ENCODE measurements at places on chromosomes 13 and 19. TPM values are rescaled to one million over a fixed set of nuclear protein-coding genes. Genes with fewer than 3 reads are reported as not detected.

GJB2 gene
- not detected for polyA plus RNA-seq

DNA sequence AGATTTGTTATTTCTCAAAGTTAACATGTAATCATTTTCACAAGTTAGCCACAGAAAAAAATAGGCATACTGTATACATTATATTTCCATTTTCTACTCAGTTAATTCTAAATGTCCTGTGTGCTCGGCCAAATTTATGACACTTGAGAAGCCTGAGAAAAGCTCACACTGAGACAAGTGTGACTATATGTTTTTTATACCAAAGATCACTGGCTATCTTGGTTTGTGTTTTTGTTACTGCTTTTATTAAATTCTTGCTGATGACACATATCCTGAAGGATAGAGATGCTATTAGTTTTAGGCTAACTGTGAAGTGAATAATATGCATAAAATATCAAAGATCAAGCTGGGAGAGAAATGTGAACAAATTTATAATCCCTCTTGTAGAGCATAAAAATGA lies 49.3 kb upstream of the IL17D start:
- no peak overlapping the region for H3K4me3 ChIP-seq
- DNase-seq = no peak
- no peaks in the 10 kb centered on the region for H3K4me1 ChIP-seq
- H3K27ac ChIP-seq = no peak overlapping the region
- no peaks in the 10 kb centered on the region for H3K27me3 ChIP-seq
- no peaks in the 10 kb centered on the region for H3K36me3 ChIP-seq

STARD13 gene
- not detected for polyA plus RNA-seq

- no peaks in the 10 kb centered on the region for H3K36me3 ChIP-seq
- no peak overlapping the region for H3K27ac ChIP-seq
- H3K4me1 ChIP-seq = peaks cover 33% of the 10 kb centered on the region
- peak; percentile 19 for DNase-seq
Measured at GRCh38 chr19:3809881-3810707, 23.9 kb upstream of the MATK start.

OSCAR gene
- not detected for polyA plus RNA-seq

POSTN gene
- polyA plus RNA-seq = not detected

GRCh38 chr13:31399690-31400089 lies 199.9 kb downstream of the B3GLCT start:
- H3K4me3 ChIP-seq = no peak overlapping the region
- no peaks in the 10 kb centered on the region for H3K27me3 ChIP-seq
- DNase-seq = no peak
- no peak overlapping the region for H3K27ac ChIP-seq

- H3K27me3 ChIP-seq = no peaks in the 10 kb centered on the region
- no peaks in the 10 kb centered on the region for H3K36me3 ChIP-seq
- H3K4me3 ChIP-seq = no peak within 1 kb of the TSS
- no peak within 1 kb of the TSS for H3K27ac ChIP-seq
Measured at GRCh38 chr19:34480971-34481841, at the start of gene WTIP. WTIP (plus strand) TSS chr19:34481758; CDS start chr19:34481975, 217 bp downstream.

UBE2S gene
- polyA plus RNA-seq = 24.2 TPM

DNA sequence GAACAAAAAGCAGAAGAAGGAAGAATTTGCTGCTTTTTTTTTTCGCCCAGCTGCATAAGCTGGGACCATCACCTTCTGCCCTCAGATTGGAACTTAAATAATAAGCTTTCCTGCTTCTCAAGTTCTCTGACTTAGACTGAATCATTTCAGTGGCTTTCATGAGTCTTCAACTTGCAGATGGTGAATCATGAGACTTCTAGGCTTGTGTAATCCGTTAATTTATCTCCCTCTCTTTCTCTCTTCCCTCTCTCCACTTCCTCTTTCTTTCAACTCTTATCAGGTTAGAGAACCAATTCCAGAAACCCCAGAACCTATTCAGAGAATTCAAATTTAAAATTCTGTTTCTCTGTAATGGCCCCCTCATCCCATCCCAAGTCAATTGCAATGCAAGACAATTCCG lies 1153.7 kb downstream of the PCDH9 start:
- no peaks in the 10 kb centered on the region for H3K27me3 ChIP-seq
- no peak for DNase-seq
- no peaks in the 10 kb centered on the region for H3K36me3 ChIP-seq
- no peak overlapping the region for H3K27ac ChIP-seq
- H3K4me1 ChIP-seq = no peaks in the 10 kb centered on the region
- no peak overlapping the region for H3K4me3 ChIP-seq

DNA sequence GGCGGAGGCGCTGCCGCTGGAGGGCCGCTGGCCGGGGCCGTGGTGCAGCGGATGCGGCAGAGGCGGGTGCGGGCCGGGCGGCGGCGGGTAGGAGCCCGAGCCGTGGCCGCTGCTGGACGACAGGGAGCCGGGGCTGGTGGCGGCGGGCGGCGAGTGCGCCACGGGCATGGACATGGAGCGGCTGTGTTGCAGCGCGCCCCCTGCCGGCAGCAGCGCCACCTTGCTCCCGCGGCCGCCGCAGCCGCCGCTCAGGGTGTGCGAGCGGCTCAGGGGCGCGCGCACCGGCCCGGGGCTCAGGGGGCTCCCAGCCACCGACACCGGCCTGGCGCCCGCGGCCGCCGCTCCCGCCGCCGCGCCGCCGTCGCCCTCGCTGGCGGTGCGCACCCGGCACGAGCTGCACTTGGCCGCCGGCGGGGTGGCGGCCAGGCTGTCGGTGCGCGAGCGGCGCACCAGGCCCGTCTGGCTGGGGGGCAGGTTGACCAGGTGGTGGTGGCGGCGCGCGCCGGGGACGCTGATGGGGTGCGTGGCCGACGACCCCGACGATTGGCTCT lies 1.7 kb downstream of the IRS2 start:
- DNase-seq = peak; percentile 72
- H3K4me1 ChIP-seq = peaks cover 36% of the 10 kb centered on the region
- H3K27me3 ChIP-seq = no peaks in the 10 kb centered on the region
- no peak overlapping the region for H3K27ac ChIP-seq
- H3K36me3 ChIP-seq = no peaks in the 10 kb centered on the region

- no peak overlapping the region for H3K27ac ChIP-seq
- peak; percentile 56 for DNase-seq
Measured at GRCh38 chr19:35509861-35510625, 3.4 kb downstream of the DMKN start.

DNA sequence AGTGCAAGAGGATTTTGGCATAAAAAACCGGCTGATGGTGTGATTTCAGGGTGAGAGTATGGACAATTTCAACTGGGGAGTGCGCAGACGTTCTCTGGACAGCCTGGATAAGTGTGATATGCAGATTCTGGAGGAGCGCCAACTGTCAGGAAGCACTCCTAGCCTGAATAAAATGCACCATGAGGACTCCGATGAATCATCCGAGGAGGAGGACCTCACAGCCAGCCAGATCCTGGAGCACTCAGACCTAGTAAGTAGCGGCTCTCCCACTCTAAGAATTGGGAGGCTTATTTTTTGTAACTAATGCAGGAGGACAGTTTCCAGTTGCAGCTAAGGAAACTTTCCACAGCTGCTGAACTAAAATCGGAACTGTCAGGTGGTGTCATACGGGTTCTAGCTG lies 53.6 kb downstream of the ZAR1L start:
- H3K27ac ChIP-seq = no peak overlapping the region
- H3K4me1 ChIP-seq = no peaks in the 10 kb centered on the region
- H3K36me3 ChIP-seq = no peaks in the 10 kb centered on the region
- H3K4me3 ChIP-seq = no peak overlapping the region
- DNase-seq = no peak
- no peaks in the 10 kb centered on the region for H3K27me3 ChIP-seq

DNA sequence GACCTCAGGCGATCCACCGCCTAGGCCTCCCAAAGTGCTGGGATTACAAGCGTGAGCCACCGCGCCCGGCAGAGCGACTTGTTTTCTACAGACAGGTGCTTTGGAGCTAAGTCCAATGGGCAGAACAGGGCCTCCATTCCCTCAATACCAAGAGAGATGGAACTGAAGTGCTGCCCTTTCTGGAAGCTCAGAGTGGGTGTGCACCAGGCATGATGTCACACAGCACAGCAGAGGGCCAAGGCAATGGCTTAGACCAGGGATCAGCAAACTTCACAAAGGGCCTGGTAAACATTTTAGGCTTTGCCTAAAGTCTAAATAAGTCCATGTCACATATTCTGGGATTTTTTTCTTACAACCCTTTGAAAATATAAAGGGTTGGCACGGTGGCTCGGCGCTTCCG lies 21.3 kb downstream of the TLE6 start:
- no peak for DNase-seq
- no peak overlapping the region for H3K4me3 ChIP-seq
- H3K36me3 ChIP-seq = no peaks in the 10 kb centered on the region
- no peaks in the 10 kb centered on the region for H3K4me1 ChIP-seq

GRCh38 chr19:41706741-41707501 lies 1.5 kb upstream of the CEACAM5 start:
- H3K36me3 ChIP-seq = no peaks in the 10 kb centered on the region
- H3K4me1 ChIP-seq = no peaks in the 10 kb centered on the region
- H3K4me3 ChIP-seq = peak overlapping the region; percentile 45

DNA sequence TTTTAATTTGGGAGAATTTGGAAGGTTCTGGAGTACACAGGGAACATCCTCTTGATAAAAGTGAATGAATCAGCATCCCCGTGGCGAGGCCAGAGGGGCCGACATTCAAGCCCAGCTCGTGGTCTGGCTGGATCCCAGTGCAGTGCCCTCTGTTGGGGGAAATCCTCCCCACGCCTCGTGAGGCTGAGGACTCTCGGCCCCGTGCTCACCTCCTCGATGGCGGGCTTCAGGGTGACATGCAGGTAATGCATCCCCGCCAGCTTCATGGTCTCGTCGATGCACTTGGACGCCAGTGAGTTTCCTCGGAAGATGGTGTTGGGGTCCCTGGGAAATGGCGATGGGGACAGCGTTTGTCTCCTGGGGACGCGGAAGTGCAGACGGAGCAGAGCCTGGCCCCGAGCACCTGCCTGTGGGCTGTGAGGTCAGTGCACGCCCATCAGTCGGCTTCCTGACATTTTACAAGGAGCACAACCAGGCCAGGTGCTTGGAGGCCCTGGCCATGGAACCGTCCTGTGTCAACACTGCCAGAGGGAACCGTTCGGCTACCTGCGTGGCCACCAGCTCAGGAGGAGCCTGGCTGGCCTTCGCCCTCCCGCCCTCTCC lies 43.3 kb upstream of the C13orf46 start:
- no peaks in the 10 kb centered on the region for H3K4me1 ChIP-seq
- H3K4me3 ChIP-seq = no peak overlapping the region
- no peaks in the 10 kb centered on the region for H3K27me3 ChIP-seq
- peaks cover 92% of the 10 kb centered on the region for H3K36me3 ChIP-seq
- no peak for DNase-seq
